ENCODE measurements at places on chromosomes 3 and 15.

GRCh38 chr15:50848349-50848748 is 60.1 kb upstream of the AP4E1 start:
- no peak for DNase-seq

GRCh38 chr3:138173769-138174420 is 826 bp downstream of the DBR1 start:
- no peak for DNase-seq

DNA sequence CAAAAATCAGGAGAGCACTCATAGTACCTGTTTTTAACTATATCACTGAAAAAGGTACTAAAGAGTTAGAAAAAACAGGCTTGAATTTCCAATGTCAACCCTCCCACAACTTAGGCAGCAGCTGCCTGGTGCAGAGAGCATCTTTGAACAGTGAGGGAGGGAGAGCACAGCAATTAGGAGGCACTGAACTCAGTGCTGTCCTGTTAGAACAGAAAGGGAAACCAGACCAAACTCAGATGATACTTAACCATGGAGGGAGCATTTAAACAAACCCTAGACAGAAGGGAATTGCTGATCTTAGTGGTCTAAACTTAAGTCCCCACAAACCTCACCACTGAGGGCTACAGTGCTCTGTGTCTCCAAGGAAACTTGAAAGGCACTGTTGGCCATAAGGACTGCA is 179.2 kb upstream of the AGTR1 start:
- DNase-seq = no peak

GRCh38 chr3:139611528-139611927 is 66.2 kb downstream of the NMNAT3 start:
- DNase-seq = no peak

DNA sequence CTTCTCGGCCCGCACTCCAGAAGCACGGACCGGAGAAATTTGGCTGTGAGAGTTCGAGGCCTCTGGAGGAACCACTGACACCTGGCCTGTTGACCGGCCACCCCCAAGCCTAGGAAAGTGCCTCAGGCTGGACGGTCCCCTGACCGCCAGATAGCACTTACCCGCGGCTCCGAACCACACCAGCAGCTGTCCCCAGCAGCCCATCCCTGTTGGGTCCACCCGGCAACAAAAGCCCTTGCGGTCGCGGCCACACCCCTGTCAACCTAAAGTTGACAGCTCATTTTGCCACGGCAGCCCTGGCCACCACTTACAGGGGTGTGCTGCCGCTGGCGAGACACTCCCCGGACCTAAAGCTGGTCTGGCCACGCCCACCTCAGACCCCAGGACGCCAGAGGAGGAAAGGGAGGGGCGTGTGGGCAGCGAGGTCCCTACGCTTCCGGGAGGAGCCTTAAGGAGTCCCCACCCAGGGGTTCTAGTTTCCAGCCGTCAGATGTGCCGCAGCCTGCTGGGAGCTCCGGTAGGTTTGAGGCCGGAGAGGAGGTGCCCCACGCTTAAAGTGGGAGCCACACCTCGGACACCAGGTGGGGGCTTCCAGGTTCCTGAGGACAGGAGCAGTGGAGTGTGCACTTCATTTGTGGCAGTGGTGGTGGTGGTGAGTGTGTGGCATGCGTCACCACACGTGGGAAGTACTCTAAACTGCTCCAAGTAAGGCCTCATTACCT is at the start of gene LTK:
Gene LTK (minus strand): TSS at position 322 of the 722 bp plus-strand sequence. CDS start 118 bp downstream, at position 204.
- no peak for DNase-seq

GRCh38 chr15:66760968-66761725 is 59.1 kb downstream of the SMAD6 start:
- no peak for DNase-seq

All from stimulated activated CD8-positive, alpha-beta memory T cell treated with anti-CD3 and anti-CD28 coated beads, Interleukin-2, amount 100 ng/mL, for 1 hour (primary cell).